ENCODE measurements at places on chromosomes 3 and 15.

DNA sequence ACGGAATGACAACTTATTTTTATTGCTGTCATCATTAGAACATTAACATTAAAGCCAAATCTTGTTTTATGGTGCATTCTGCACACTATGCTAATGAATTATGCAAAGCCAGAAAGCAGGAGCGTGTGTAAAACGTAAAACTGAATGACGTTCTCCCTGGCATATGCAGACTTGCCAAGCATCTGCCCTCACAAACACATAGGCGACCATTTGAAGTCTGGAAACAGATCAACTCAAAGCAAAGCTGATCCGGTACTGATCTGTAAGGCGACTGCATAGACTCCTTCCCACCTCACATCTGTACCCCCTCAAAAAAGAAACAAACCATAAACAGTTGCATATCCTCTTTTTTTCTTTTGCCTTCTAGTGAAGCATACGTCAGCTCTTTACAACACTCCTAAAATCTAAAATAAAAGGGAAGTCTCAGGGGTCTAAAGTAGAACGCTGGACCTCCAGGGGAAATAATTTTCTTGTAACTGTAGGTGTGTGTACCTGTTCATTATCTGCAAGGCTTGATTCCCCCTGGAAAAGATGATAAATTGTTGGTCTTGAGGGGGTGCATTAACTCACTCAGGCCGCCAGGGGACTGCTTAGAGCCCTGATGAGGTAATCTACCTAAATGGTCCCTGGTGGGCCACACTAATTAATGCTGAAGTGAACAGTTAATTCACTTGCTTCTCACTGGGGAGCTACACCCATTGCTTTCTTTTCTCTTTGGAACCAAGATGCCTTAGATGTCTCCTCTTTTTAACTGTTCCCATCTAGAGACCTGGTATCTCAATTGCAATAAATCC lies 231.4 kb downstream of the CDIN1 start:
- peak; percentile 66 for DNase-seq

- no peak for DNase-seq
Measured at GRCh38 chr3:42539871-42540714, 37.6 kb downstream of the VIPR1 start.

DNA sequence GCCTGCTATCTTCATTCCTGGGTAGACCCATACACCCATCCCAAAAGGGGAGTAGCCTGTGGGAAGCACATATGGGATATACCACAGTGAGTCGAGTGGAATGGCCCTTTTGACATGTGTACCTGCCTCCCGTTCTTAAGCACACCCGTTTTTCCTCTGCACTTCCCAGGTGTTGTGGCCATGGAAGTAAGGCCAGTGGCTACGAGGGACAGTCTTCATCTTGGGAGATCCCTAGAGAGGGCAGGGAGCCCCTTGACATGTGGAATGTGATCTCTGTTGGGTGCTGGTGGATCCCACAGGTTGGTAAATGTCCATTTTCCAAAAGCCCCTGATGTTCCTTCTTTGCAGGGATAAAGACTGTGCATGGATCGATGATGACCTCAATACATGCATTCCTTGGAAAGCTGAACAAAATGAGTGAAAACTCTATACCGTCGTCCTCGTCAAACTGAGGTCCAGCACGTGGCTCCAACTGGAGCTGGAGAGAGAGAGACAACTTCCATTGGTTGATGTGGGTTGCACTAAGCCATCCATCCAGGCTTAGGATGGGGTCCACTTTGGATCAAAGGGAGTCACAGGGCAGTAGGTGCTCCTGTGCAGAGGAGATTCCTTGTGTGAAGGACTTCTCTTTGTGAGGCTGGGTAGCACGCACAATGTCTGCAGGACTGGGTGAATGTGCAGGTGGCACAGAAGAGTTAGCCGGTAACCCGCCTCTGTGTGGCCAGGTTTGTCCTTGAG lies 136.8 kb downstream of the SNRPN start:
- no peak for DNase-seq

GRCh38 chr3:20658491-20658890 lies 472.5 kb upstream of the SGO1 start:
- no peak for DNase-seq

- DNase-seq = no peak
Measured at GRCh38 chr15:39851500-39852092, 68.5 kb downstream of the GPR176 start.
